ENCODE measurements at places on chromosomes 12 and 14.

GRCh38 chr12:6316921-6317692, 6.6 kb downstream of the PLEKHG6 start:
- DNase-seq = no peak

GRCh38 chr12:58105225-58106119, 164.1 kb downstream of the ATP23 start:
- DNase-seq = no peak

- no peak for DNase-seq
Measured at GRCh38 chr12:110165540-110166159, 41.5 kb downstream of the IFT81 start.

DNA sequence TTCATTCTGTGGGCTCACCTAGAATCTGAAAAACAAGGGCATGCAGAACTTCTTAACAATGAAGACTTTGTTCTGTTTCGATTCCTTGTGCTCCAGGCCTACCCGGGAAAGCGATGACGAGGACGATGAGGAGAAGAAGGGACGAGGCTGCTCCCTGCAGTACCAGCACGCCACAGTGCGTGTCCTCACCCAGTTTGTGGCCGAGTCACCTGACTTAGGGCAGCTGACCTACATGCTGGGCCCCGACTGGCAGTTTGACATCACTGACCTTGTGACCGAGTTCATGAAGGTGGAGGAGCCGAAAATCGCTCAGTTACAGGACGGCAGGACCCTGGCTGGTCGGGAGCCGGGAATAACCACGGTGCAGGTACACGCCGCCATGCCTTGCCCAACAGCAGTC, 585.4 kb downstream of the AACS start:
- no peak for DNase-seq

All from KG1 (cell line).